ENCODE measurements at places on chromosomes 1 and 21.

DNA sequence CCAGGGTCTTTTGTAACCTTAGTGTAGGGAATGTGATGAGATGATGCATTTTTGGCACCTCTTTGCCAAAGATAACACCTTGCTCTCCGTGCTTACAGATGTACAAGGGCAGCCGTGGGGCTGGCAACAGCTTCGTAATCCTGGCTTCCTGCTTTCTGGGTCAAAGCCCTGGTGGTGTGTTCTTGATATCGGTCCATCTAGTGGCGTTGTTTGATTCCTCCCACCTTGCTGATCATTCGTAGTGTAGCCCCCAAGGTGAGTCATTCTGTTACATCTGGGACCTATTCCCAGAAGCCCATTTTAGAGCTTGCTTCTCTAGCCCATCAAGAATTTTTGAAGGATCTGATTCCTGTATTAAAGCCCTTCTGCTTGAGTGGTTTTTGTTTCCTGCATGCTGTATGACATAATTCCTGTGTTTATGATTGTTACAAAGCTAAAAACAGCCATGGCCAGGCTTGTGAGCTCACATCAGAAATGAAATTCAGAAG is 7.0 kb upstream of the CCT8 start:
- no peak for DNase-seq

DNA sequence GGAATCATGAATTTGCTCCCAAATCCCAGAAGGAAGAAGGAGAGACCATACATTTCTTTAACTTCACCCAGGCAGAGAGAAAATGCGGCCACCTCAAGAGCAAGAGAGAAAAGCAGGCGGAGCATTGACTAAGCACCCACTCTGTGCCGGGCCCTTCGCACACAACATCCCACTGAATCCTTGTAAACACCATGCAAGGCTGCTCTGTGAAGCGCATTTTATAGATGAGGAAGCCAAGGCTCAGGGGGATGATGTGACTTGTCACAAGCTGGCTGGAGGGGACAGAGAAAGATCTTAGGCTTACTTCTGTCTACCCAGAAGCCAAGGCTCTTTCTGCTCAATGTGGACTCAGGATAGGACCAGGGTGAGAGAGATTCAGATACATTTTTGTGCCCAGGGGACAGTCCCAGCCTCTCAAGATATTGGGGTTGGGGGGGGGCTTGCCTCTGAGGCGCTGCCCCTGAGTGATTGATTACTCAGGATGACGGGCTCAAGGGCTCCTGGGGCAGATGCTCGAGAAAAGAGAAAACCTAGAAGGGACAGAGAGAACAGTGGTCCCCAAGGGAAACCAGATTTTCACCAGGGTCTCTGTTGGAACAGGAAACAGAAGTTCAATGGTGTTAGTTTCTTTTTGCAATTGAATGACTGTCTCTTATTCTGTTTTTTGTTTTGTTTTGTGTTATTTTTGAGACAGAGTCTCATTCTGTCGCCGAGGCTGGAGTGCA is 19.5 kb downstream of the PADI2 start:
- DNase-seq, result no peak

DNA sequence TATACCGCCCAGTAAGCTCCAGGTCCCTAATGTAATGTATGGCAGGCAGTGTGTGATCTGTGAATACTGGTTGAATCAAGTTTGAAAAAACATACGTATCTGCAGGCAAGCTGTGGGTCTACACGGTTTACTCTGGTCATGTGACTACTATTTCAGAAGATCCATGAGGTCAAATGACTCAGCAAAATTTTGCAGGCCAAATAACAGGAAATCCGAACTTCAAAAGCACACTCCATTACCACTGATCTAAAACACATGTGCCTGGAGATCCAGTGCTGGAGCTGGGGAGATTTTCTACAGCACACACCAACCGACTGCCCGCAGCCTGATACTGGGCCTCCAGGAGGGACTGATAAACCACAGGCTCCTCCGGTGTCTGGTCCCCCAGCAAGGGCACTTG is 64.5 kb upstream of the SLC44A3 start:
- no peak for DNase-seq

DNA sequence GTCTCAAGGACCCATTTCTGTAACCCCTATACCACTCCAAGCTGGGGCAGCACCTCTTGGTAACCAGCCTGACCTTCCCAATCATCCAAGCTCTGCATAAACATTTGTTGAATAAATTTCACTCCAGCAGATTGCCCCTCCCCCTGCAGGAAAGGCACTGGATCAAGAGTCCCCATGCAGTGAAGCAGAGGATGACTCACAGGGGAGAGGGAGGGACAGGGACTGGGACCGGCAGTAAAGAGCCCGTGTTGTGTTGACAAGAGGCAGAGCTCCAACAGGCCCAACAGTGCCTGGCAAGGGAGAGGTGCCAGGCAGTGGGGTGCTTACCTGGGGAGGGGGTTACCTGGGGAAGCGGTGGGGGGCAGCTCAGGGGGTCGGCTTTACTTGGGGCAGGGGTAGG is 32.3 kb downstream of the SLC9A1 start:
- peak; percentile 75 for DNase-seq

- no peak for DNase-seq
Observed at GRCh38 chr1:164366014-164366413, 193.0 kb upstream of the PBX1 start.

DNA sequence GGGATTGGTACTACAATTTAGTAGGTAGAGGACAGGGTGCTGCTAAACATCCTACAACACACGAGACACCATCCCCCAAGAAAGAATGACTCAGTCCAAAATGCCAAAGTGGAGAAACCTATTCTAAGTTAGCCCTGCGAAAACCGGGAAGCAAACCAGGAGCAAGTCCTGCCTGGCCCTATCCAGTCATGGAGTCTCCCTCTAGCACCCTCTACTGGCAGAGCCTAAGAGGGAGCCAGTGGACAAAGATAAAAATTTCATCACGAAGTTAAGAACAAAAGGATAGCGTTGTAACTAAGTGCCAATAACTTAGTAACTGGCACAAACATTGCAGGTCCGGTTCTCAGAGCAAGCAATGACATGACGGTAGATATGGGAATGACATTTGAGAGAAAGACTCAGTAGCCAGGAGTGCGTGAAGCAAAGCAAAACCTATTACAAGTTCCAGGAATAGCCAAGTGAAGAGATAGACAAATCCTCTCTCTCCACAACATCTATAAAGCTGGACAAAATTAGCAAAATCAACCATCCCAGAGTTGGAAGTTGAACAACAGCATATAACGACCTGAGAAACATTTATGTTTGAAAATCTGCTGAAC is 383.5 kb downstream of the OMA1 start:
- peak; percentile 25 for DNase-seq

DNA sequence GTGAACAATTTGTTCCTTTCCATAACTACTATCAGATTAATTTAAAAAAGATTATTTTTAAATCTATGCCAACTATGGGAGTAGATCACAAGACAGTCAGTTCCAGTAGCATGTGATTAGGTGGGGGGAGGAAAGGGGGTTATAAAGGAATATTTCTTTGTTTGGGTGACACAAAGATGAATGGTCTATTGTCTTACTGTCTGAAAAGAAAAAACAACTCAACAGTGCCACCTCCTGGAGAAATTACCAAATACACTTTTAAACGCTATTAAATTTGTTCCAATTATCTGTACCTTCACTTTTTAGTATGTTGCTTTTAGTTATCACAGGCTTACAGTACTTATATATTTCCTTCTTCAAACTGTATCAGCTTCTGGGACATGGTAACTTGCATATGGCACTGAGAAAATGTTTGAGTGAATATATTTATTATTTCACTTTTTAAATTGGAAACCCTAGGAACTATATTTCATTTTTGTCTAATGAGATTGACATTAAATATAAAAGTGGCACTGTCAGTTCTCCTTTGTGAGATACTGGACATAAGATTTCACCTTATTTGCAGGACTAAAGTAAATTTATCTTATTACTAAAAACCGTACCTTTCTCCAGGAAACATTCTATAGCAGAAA is 1.7 kb upstream of the SORT1 start:
- DNase-seq, result peak; percentile 22

GRCh38 chr1:69256036-69256435 is 311.7 kb upstream of the LRRC7 start:
- DNase-seq, result no peak

DNA sequence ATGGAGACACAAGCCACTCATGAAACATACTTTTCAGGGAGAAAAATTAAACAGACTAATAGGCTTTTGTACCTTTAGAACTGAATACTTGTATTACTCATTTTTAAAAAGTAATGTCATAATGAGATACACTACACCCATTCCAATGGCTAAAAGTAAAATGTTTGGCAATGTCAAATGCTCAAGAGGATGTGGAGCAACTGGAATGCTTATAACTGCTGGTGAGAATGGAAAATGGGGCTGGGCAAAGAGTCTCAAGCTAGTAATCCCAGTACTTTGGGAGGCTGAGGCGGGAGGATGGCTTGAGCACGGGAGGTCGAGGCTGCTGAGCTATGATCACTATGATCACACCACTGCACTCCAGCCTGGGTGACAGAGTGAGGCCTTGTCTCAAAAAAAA is 86.3 kb downstream of the NKAIN1 start:
- DNase-seq, result no peak

DNA sequence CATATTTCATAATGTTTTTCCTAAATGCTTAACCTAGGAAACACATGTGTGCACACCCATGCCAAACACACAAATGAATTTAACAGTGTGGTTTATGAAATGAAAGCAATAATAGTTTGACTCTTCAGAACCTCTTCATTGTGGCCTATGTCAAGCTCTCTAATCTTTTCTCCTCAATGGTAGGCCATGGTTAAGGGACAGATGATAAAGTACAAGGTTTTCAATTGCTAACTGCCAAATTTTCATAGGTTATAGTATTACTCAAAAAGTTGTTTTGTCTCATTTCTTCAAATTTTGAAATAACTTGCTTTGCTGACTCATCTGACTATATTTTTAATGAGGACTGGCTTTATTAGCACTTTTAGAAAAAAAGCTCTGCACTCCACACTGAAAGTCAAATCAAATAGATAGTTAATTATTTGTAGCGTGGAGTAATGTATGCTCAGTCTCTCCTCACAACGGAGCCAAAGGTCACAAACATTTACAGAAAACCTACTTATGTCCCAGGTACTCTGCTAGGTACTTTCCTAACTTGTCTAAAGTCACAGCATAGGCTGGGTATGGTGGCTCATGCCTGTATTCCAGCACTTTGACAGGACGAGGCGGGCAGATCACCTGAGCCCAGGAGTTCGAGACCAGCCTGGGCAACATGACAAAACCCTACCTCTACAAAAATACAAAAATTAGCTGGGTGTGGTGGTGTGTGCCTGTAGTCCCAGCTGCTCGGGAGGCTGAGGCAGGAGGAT is 3.0 kb upstream of the ADCY10 start:
- DNase-seq, result no peak

DNA sequence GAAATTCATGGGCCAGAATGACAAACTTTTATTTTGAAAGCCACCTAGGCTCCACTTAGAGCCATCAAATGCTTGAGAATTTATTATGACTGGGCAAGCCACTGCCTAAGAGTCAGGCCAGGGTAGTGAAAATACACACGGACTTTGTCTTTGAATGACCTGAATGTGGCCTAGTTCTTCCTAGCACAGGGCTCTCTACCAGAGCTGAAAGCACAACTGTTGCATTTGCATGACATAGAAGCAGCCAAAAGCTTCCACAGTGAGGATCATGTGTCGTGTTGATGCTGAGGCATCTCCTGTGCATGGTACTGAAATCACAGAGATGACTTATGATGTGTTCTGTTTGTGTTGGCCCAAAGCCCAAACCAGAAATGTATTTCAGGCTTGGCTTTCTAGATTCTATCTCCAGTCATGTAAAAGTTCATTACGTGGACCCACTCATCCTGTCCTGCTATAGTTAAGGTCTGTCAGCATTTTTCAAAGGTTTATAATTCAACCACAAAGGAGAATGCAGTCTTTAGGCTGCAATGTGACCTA is 164.0 kb upstream of the UBE2U start:
- DNase-seq, result peak; percentile 40

DNA sequence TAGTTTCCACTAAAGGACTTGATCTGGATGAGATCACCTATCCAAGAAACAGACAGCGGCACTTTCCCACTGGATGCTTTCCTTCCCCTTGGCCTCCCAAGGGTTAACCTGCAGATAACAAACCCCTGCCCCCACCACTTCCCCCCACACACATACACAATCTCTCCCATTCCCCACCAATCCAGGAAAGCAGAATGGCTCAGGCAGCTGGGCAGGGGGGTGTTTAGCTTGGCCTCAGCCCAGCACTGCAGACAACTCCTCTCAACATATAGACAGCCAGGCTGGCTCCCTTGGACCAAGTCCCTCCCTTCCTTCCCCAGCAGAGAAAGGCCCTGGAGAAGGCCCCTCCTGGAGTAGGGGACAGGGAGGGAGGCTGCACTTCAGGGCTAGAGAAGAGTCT is 24.6 kb downstream of the PLEKHA6 start:
- no peak for DNase-seq

DNA sequence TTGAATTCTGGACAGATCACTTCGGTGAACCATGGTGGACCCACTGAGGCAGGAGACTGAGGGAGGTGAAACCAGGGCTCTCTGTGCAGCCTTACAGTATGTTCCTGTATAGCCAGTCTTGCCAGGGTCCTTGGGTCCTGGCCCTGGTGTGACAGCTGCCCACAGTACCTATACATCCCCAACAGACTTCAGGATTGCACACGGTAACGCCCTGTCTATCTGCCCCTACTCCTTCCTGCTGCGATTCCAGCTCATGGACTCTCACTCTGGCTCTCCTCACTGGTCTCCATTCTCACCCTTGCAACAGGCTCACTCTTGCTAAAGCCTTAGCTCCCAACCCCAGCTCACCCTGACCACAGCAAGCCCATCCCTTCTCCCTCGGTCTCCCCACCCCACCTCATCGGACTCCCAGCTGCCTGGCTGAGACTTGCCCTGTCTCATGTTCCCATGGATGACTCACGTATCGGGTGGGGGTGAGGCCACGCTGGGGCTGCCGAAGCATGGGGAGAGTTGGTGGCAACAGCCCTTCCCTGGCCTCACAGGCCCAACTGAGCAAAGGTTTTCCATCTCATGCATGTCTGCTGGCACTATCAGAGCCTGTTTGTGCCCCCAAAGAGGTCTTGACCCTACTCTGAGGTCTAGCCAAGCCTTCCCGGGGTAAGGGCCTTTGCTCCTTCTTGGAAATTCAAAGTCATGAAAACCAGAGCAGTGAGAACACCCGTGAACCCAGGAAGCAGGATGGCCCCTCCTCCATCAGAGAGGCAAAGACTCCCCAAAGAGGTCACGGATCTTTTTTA is 7.1 kb downstream of the PHLDA3 start:
- peak; percentile 91 for DNase-seq

DNA sequence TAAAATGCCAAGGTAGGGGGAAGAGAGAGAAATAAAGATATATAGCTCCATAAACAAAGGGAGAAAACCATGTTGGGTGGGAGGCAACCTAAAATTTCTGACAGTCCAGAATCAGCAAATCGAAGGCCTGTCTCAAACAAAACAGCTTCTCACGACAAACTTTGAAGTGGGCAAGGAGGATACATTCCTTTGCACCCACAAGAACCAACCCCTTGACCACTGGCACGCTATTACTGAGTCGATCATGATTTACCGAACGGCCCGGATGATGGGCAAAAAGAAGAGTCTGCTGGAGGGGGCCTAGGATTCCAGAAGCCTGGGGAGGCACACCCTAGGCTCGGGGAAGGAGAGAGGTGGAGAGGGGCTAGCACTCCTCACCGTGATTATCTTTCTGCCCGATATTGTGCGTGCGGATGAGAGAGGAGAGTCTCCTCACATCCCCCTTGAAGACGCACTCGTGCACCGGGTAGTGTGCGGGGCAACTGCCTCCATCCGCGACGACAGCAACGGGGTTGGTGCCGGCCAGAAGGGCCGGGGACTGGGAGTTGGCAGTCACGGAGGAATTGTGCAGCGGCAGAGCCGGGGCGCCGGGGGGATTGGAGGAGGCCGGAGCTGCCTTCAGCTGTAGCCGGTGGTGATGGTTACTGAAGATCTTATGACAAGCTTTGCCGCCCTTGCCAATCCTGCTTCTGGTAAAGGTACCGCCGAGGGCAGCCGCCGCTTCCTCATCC is 756 bp downstream of the ANKRD13C start:
- peak; percentile 33 for DNase-seq
